ENCODE measurements at places on chromosomes 3 and 15.

- no peak for DNase-seq
Measured at GRCh38 chr3:194779729-194780224, 94.1 kb downstream of the FAM43A start.

DNA sequence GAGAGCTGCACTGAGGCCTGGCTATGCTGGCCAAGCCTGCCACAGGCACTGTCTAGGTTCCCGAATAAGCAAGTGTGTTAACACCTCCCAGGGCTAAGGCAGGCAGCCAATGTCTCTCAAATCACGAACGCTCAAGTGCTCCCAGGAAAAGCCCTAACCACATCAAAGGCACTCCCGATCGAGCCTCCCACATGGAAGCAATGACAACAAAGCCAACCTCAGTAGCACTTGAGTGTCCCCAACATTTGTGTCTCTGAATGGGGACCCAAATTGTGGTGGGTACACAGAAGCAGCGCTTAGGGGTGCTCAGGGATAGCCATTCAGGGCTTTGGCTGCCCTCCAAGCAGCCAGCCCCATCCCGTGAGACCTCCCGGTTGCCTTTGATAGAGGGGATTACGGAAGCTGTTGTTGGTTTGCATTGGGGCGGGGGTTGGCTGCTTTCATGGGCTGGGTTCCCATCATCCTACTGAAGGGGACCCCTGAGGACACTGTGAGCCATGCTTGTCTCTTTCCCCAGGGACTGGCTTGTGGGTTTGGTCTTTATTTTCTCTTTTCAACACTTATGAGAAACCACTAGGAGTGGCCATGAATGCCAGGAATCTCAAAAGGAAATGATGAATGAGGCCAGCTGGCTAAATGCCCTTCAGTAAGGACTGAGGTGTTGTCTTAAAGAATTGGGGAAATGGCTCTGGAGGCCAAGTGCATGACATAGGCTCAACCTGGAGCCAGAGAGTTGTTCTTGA lies 234.1 kb upstream of the FEZF2 start:
- no peak for DNase-seq

DNA sequence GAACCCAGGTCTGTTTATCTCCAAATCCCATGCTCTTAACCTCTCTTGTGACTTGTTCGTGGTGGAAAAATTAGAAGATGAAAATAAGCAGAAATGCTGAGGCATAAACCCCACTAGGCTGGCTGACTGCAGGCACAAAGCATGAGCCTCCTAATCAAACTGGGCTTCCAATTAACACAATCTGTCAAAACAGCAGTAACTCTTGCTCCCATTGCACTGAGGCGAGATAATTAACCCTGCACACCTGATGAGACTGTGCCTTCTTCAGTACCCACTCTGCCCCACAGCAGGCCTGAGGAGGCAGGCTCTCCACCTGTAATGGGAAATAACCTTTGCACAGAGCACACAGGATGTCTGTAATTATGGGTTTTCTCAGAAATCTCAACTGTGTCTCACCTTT lies 284.4 kb upstream of the WNT5A start:
- no peak for DNase-seq

- DNase-seq = no peak
Measured at GRCh38 chr3:197458179-197458707, 97.5 kb downstream of the BDH1 start.

GRCh38 chr3:61714225-61714624 lies 152.9 kb downstream of the PTPRG start:
- DNase-seq = no peak

GRCh38 chr15:68218331-68218730 lies 11.2 kb downstream of the CLN6 start:
- DNase-seq = no peak
